ENCODE measurements at places on chromosomes 16 and 17.

DNA sequence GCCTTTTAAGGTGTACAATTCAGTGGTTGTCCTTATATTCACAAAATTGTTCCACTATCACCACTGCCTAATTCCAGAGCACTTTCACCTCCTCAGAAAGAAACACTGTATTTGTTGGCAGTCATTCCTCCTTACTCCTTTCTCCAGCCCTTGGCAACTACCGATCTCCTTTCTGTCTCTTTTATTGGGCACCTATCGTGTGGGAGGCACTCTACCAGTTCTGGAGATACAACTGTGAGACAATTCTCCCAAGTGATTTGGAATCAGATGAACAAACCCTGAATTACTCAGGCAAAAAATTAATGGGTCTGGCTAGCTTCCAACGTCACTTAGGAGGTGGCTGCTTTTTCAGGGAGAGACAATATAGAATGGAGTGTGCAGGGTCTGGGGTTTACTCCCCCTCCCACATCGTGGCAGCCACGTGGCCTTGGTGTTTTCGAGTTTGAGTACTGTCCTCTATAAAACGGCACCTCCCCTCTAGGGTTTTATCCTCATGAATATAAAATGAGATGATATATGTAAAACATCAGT, 63.9 kb downstream of the SHISA9 start:
- no peak for DNase-seq

GRCh38 chr17:40445751-40446468, 2.7 kb downstream of the IGFBP4 start:
- no peak for DNase-seq

- DNase-seq: no peak
Observed at GRCh38 chr16:50363656-50364055, 5.1 kb downstream of the BRD7 start.

- no peak for DNase-seq
Observed at GRCh38 chr17:4189280-4189679, 46.3 kb downstream of the CYB5D2 start.

GRCh38 chr17:42413464-42414040, 9.5 kb downstream of the CAVIN1 start:
- DNase-seq: no peak

DNA sequence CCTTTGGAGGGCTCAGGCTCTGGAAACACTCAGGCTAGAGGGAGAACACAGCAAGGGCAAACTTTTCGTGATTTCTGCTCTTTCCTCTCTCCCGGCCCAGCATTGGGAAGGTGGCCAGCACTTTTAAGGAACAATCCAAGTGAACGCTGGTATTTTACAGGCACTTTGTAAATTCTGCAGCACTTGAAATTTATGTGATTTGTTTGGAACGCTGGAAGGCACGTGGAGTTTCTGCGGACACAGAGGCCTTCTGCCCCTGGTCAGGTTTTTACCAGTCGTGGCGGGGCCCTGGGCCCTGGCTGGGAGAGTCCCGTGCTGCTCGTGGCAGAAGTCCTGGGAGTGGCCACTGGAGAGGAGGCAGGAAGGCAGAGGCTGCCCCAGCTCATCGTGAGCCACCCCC, 188.6 kb downstream of the ENGASE start:
- no peak for DNase-seq

- peak; percentile 94 for DNase-seq
Observed at GRCh38 chr17:75313941-75314551, 24.8 kb upstream of the SLC25A19 start.

DNA sequence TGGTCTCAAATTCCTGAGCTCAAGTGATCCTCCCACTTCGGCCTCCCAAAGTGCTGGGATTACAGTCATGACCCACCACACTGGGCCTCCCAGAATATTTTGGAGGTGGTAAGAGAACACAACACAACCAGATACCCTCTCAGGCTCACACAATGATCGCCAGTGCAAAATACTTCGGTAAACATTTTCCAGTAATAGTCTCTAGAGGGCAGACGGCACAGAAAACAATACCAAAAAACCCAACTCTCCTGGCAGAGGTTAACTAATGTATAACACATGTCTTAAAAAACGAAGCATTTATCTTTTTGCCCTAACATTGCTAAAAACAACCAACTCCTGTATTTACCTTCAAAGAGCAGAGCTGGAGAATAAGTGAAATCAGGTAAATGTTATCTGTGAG, 10.5 kb downstream of the NUFIP2 start:
- DNase-seq: no peak

DNA sequence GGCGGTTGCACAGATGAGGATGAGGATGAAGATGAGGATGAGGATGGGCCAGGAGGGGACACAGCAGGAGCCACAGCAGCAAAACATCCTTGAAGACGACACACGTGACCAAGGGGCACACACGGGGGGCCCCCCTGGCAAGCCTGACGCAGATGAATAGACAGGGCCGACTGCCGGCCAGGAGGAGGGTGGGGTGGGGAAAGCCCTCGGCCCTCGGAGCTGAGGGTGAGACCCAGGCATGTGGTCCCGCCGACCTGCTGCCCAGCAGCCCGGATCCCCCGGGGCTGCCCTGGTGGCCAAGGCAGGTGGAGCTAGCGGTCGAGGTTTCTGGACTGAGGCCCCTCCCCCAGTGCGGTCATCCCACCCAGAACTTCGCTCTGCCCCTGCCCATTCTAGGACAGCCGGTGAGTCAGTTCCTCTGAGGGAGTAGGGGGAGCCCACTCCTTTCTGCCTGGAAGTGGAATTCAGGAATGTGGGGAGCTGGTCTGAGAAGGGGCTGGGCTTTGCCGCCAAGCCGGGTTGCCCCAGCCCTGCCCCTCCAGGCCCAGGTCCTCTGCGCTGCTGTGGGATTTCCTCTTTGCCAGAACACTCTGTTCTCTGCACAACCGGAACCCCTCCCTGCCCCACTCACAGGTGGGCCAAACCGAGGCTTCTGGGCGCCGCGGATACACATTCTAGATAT, 9.9 kb downstream of the CYGB start:
- no peak for DNase-seq

- no peak for DNase-seq
Observed at GRCh38 chr16:71356051-71356740, 2.3 kb upstream of the CALB2 start.

DNA sequence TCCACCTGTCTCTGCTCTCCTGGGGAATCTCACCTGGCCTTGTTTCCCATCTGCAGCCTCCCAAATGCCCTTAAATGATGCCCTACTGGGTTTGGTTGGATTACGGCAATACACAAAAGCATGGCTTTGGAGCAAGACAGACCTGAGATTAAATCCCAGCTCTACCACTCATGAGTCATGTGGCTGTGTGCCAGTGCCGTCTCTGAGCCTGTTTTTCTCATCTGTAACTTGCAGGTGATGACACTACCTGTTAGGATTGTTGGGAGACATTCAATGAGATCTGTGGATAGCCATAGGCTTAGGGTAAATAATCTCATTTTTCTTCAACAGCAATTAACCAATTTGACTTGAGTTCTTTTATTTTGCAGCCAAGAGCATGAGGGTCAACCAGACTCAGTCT, 240.3 kb downstream of the MAF start:
- DNase-seq: no peak

DNA sequence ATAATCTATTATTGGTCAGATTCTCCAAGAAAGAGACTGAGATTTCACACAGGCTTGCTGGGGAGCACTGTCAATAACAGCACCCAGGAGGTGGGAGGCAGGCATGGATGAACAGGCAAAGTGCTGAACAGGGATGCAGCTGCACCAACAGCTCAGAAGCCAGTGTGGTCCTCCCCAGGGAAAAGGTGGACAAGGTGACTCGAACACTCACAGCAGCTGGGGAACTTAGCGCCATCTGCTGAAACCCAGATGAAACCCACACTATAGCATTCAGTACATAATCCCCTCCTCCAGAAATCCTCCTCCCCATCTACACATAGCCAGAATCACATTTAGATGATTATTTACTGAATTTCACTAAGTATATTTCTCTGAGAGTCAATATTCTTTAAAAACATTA, 255.2 kb upstream of the WSB1 start:
- DNase-seq: no peak

DNA sequence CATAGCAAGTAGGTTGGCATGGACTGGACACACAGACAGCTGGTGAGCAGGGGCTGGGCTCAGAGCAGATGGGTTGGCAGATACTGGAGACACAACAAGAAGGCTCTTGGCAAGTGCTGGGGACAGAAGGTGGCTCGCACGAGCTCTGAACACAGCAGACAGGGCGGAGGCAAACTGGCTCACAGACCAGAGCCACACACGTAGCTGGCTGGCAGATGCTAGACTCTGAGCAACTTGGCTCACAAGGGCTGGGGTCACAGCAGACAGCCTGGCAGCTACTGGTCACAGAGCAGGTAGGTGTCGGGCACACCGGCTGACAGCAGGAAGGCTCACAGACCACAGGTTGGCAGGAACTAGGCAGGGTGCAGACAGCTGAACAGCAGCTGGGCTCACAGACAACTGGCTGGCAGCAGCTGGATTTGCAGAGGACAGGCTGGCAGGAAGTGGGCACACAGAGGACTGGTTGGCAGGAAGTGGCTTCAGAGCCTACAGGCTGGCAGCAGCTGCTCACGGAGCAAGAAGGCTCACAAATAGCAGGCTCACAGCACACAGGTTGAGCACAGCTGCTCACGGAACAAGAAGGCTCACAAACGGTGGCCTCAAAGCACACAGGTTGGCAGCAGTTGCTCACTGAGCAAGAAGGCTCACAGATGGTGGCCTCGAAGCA, 725 bp downstream of the KRTAP16-1 start:
- no peak for DNase-seq

DNA sequence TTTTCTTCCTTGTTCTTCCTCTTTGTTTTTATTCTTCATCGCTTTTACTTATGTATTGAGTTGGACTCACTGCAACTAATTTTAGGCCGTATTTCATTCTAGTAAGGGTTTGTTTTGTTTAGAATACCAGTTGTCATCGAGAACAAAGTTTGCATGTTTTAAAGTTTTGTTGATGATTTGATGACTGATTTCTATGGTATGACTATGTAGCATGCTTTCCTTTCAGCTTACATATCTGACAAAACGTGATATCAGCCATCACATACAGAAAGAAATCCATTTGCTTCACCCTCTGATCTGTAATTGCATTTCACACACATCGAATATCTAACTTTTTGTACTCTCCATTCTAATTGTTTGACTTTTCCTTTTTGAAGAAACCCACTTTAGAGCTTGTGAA, 4.0 kb downstream of the PRKCA start:
- no peak for DNase-seq

- no peak for DNase-seq
Observed at GRCh38 chr16:55411231-55411630, 67.8 kb upstream of the MMP2 start.

GRCh38 chr17:50792132-50792531, 24.8 kb upstream of the ANKRD40CL start:
- DNase-seq: no peak

DNA sequence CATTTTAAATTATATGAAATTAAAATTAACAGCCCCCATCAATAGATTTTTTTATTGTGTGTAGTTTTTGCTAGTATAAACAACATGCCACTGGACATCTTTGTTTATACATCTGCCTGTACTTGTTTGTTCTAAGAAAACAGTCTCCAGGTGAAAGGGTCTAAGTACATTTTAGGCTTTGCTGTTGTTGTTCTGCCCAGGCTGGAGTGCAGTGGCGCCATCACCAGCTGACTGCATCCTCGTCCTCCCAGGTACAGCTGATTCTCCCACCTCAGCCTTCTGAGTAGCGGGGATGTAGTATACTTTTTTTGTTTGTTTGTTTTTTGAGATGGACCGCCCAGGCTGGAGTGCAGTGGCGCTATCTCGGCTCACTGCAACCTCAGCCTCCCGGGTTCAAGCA, 25.5 kb downstream of the C17orf58 start:
- no peak for DNase-seq

DNA sequence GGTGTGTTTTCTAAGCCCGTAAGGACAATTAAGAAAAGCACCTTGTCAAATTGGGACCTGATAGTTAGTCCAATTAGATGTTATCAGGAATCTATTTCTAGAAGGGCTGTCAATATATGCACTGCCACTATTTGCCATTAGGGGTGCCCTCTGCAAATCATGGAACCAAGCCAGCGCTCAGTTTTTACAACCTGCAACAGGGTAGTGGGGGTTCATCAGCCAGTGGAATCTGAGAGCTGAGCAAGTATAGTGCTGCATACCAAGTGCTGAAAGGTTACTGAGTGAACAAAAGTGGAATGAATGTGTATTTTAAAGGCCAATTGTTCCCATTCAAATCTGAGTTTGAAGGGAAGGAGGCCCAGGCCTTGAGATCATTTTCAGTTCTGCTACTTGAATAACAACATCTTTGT, 10.4 kb downstream of the PRR11 start:
- DNase-seq: peak; percentile 36

All from inflammatory macrophage (primary cell).